Calu3 (cell line): ENCODE measurements at places on chromosomes 4 and X. TPM values are rescaled to one million over a fixed set of nuclear protein-coding genes. Genes with fewer than 3 reads are reported as not detected.

The AGTR2 gene
- total RNA-seq: not detected in 2 replicates

The EREG gene
- total RNA-seq: 413 and 422 TPM in 2 replicates

The FAAH2 gene
- 9.1 and 10.3 TPM in 2 replicates for total RNA-seq

- no peak for DNase-seq
- H3K27ac ChIP-seq: no peak overlapping the region
- no peak overlapping the region for H3K4me3 ChIP-seq
- H3K4me1 ChIP-seq: no peaks in the 10 kb centered on the region
- H3K27me3 ChIP-seq: no peaks in the 10 kb centered on the region
- H3K36me3 ChIP-seq: no peaks in the 10 kb centered on the region
Observed at GRCh38 chr4:155077452-155078229, 130.8 kb upstream of the NPY2R start.

DNA sequence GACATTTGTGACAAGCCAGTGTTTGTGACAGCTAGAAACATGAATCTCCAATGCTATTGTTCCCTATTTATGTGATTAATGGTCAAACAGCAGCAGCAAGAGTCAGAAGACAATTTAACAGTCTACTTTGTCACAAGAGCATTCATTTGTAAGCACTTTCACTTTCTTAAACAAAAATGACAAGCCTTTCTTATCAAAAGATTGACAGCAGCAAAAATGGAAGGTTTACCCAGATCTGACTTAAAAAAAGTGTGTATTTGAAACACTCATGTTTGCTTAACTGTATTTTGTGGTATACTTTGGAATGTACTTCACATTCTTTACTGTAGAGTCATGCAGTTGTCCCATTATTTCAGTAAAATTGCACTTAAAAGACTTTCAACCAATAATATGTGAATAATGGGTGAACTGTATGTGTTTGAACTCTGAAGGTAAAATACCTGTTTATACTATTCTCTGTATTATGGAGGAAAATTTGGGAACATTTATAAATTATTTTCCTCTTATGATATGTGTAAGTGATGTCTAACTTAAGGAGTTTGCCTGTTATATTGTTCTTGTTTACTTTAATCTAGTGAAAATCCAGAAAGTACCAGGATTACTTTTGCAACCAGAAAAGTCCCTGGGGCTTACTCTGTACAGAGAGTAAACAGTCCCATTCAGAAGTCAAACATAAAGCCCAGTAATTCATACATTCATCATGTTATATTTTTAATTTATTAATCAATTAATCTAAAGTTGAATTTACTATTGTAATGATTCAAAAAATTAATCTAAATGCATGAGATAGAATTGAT is 314.9 kb upstream of the TRAM1L1 start:
- H3K27me3 ChIP-seq: no peaks in the 10 kb centered on the region
- H3K27ac ChIP-seq: no peak overlapping the region
- no peak overlapping the region for H3K4me3 ChIP-seq
- H3K4me1 ChIP-seq: no peaks in the 10 kb centered on the region

DNA sequence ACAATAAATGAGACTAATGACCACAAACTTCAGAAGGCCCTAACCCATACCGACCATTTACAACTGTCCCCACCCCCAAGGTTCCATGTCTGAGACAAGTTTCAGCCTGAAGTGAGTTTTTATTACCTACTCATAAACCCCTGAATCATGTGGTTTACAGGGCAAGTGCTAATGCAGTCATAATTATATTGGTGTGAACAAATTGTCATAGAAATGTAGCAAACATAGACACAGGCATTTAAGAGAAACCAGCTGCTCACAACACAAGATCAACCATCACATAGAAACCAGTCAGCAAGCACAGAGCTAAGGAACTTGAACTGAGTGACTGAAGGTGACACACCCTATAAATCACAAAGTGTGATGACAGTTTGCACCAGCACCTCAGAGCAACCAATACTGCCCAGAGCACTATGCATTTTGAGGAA is 173.8 kb upstream of the MID1 start:
- H3K36me3 ChIP-seq: no peaks in the 10 kb centered on the region
- H3K4me3 ChIP-seq: no peak overlapping the region
- H3K4me1 ChIP-seq: peaks cover 8% of the 10 kb centered on the region
- H3K27me3 ChIP-seq: no peaks in the 10 kb centered on the region
- H3K27ac ChIP-seq: no peak overlapping the region

DNA sequence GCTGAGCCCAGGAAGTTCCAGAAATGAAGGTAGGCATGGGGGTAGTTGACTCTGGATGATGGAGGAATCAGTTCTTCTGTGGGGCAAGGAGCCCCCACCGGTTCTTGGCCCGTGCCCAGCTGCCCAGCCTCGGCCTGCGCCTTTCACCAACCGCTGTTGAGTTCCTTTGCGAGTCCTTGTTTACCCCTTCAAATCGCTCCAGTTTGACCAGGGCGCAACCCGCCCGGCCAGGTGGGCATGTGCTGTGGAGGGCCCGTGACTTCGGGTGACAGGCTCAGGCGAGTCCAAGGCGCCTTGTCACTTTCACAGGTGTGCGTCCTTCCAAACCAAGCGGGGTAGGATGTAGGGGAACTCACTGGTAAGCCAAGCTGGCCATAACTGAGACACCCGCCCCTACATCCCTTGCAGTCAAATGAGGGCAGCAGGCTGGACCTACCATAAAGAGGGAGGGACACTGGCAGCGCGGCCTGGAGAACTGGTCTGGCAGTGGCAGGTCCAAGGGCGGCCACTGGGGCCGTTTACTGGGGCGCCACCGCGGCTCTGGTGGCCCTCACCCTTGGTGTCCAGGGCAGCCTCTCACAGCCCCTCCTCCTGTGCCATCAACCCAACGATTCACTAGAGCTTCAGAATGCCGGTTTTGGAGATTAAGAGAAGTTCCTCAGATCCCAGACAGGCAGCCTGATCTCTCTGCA is 160.3 kb upstream of the ZIC3 start:
- no peak overlapping the region for H3K27ac ChIP-seq
- H3K4me3 ChIP-seq: no peak overlapping the region
- H3K4me1 ChIP-seq: no peaks in the 10 kb centered on the region
- H3K27me3 ChIP-seq: no peaks in the 10 kb centered on the region
- DNase-seq: no peak
- H3K36me3 ChIP-seq: no peaks in the 10 kb centered on the region

- H3K27ac ChIP-seq: no peak overlapping the region
- no peaks in the 10 kb centered on the region for H3K27me3 ChIP-seq
- H3K4me1 ChIP-seq: peaks cover 12% of the 10 kb centered on the region
- no peak overlapping the region for H3K4me3 ChIP-seq
- peaks cover 29% of the 10 kb centered on the region for H3K36me3 ChIP-seq
Observed at GRCh38 chr4:7828011-7828720, 111.5 kb downstream of the AFAP1 start.

- peaks cover 24% of the 10 kb centered on the region for H3K27me3 ChIP-seq
- peaks cover 4% of the 10 kb centered on the region for H3K36me3 ChIP-seq
Observed at GRCh38 chrX:112678831-112679230, 907 bp downstream of the LHFPL1 start.

DNA sequence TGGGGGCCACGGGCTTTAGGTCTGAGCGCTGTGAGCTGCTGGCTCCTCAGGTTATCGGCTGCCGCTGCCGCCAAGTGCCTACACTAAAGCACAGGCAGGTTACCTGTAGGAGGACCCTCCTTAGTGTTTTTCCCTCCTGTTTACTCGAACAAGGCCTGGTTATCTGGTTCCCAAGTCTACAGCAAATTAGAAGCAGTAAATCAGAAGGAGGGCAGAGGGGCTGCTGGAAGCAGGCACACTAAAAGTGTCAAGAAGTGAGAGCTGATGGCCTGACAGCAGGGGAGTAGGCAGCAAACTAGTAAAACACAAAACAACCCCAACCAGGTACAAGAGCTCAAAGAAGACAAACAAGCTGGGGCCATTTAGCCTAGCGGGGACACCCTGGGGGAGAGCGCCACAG is 125.0 kb upstream of the PJA1 start:
- no peak overlapping the region for H3K27ac ChIP-seq
- H3K27me3 ChIP-seq: peaks cover 29% of the 10 kb centered on the region
- no peak overlapping the region for H3K4me3 ChIP-seq
- H3K4me1 ChIP-seq: no peaks in the 10 kb centered on the region

- no peak for DNase-seq
- H3K27ac ChIP-seq: no peak overlapping the region
- H3K36me3 ChIP-seq: no peaks in the 10 kb centered on the region
- no peak overlapping the region for H3K4me3 ChIP-seq
Observed at GRCh38 chr4:85860066-85860740, 385.3 kb downstream of the ARHGAP24 start.
